ENCODE measurements at places on chromosomes 3 and 15.
A peak's percentile ranks its signal among the peaks of the same experiment; 100 is the strongest.

GRCh38 chr15:71167445-71168165 is 52.3 kb downstream of the THSD4 start:
- no peak for DNase-seq

GRCh38 chr3:93961489-93961888 is 12.2 kb downstream of the PROS1 start:
- DNase-seq, result no peak

GRCh38 chr3:185402561-185402960 is 39.6 kb downstream of the MAP3K13 start:
- DNase-seq, result no peak

DNA sequence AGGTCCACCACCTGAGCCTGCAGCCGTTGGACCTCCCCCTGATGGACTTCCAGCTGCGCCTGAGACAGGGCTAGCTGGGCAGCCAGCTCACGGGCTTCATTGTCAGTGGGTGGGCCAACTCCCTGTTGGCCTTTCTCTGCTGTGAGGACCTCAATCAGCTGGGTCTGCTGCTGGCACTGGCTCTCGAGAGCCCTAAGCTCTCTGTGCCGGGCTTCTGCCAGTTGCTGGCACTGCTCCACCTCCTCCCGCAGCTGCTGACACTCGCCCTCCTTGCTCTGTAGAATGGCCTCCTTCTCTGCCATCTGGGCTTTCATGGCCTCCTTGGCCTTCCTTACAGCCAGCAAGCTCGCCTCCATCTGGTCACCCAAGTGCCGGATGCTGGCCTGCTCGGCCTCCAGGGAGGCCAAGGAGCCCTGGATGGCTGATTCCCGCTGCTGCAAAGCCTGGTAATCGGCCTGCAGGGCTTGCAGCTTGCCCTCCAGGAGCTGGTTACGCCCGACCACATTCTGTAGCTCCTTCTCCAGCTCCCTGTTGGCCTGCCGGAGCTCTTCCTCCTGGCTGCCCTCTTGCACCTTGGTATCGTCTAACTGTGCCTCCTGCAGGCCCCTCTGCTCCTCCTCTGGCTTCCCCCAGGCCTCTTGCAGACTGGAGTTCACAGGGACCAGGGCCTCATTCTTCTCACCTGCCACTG is 23.8 kb downstream of the CXCR6 start:
- no peak for DNase-seq

DNA sequence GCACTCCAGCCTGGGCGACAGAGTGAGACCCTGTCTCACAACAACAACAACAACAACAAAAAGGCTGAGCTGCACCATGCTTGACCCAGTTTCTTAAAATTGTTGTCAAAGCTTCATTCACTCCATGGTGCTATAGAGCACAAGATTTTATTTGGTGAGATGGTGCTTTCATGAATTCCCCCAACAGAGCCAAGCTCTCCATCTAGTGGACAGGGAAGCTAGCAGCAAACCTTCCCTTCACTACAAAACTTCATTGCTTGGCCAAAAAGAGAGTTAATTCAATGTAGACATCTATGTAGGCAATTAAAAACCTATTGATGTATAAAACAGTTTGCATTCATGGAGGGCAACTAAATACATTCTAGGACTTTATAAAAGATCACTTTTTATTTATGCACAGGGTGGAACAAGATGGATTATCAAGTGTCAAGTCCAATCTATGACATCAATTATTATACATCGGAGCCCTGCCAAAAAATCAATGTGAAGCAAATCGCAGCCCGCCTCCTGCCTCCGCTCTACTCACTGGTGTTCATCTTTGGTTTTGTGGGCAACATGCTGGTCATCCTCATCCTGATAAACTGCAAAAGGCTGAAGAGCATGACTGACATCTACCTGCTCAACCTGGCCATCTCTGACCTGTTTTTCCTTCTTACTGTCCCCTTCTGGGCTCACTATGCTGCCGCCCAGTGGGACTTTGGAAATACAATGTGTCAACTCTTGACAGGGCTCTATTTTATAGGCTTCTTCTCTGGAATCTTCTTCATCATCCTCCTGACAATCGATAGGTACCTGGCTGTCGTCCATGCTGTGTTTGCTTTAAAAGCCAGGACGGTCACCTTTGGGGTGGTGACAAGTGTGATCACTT is 2.0 kb downstream of the CCR5 start:
- DNase-seq, result peak; percentile 23

- DNase-seq, result peak; percentile 15
These were observed 339.7 kb downstream of the IL5RA start for GRCh38 chr3:2770451-2770850.

- no peak for DNase-seq
These were observed 202.3 kb upstream of the LPP start for GRCh38 chr3:187951452-187952190.

DNA sequence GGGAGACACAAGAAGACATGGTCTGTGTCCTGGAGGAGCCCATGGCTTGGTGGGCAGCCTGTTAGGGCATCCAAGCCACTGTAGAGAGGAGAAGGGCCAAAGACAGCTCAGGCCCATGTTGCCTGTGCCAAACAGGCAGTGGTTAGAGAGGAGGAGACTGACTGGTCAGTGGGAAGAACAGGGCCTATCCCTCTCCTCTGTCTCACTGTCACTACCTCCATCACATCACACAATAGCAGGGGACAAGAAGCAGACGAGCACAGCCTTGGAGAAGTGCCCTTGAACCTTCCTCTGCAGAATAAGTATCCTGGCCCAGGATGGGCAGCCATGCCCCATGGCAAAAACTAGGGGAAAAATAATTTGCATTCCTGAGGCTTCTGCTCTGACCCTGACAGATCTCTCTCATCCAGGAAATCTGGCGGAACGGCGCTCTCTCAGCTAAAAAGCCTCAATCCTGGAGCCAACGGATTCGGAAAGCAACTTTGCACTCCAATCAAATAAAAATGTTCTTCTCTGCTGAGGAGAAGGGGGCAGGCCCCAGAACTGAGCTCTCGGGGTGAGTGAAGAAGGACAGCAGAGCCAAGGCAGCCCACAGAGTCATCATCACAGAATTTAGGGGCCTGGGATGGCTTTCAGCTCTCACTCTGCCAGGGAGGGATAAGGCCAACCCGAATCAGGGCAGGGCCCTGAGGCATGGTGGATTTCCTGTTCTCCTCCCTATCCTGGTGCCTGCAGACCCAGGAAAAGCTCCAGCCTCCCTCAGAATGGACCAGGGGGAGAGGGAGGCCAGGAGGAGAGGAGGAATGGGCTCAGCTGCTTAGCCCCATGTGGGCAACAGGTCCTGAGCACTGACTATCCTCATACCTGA is 1.6 kb downstream of the SHF start:
- peak; percentile 75 for DNase-seq

DNA sequence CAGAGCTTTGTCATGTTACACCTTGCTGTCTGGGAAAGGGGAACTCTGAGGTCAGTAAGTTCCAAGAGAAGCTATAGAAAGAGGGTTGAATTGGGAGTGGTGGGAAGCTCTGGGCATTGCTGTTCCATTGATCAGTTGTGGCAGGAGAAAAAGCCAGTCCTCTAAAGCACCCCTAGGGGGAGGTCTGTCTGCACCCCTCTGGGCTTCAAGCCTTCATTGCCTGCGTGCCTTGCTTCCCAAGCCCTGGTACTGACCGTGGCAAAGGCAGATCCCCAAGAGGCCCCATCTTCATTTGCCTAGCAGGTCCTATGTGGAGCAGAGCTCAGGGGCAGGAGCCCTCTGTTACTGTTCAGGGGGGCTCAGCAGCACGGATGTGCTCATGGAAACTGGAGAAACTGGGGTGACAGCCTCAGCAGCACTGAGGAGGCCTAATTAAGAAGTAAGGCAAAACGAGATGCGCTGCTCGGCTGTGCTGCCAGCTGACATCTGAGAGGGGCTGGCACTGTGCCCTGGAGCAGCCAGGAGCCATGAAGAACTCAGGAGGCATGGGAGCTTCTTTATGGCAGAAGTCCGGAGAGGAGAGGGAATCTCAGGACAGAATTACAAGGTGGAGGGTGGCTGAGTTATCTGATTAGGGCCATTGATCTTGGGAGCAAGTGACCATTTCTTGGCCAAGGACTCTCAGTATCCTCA is 270.9 kb downstream of the RPLP1 start:
- DNase-seq, result no peak

DNA sequence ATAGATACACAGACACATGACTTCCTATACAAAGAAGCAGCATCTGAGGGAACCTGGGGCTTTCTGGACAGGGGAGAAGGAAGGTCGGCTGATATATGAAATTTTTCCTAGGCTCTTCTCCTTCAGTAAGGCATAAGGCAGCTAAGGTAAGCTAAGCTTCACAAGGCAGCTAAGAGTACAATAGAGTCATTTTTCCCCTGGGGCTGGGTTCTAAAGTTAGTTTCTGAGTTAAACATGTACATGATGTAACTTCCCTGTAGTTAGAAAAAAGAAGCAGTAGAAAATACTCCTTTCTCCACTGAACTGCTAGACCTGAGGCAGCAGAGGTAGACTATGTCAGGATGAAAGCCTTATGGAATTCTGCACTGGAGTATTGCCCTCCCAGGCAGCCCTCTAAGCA is 109.6 kb downstream of the PLD1 start:
- no peak for DNase-seq

- no peak for DNase-seq
These were observed 231.5 kb downstream of the SV2B start for GRCh38 chr15:91331581-91331980.

DNA sequence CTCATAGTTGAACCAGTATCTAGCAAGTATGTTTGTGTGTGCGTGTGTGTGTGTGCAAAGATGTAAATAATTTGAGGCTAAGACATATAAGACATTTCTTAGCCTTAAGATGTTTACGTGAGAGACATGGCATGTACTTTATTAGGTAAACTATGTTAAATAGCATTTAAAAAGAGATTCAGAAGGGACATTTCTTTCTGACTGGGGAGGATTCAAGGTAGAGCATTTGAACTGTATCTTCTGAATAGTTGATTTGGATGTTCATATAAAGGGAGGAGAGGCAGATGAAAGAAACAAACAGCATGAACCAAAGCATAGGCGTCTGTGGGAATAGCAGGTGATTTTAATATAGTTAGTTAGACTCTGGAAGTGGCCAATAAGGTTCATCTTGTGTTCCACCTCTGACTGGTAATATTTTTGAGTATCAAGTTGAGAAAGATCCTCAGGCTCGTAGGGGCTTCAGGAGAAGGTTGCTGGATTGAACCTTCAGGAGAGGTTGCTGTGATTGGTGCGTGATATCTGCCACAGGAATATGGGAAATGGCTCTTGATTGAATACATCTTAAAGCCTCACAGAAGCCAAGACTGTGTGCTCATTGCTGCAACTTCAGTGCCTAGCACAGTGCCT is 12.6 kb downstream of the NFKBIZ start:
- DNase-seq, result no peak

- DNase-seq, result no peak
These were observed 473 bp upstream of the COMMD2 start for GRCh38 chr3:149752788-149753136.

GRCh38 chr3:126446301-126446700 is 29.4 kb downstream of the ZXDC start:
- no peak for DNase-seq

DNA sequence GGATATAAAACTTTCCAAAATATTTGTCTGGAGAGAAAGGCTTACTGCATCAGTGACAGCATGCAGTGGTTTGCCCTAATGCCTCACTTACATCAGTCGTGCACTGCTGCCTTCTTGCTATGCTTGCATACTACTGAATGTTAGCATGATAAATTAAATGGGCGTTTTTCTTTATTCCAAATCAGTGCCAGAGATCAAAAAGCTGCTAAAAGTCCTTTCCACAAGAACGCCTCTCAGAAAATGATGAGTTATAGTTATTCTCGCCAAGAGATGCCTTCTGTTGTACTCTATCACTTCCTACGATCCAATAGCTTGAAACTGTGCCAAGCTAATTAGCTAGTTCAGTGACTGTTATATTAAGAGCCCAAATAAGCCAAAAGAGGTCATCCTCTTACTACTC is 345.8 kb upstream of the ROBO2 start:
- no peak for DNase-seq

DNA sequence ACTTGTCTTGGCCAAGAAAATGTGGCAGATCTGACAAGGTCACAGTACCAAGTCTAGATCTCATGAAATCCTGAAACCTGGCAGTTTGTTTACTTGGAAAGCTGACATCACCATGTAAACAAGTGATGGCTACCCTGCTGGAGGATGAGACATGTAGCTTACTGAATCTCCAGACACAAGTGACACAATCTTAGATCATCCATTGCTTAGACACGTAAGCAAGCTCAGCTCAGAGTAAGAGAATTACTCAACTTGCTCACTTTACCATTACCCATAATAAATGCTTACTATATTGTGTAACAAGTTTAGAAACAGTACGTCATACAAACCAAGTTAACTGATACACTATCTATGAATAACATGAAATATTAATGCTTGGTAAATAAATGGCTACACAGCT is 263.8 kb downstream of the TBC1D5 start:
- DNase-seq, result no peak

DNA sequence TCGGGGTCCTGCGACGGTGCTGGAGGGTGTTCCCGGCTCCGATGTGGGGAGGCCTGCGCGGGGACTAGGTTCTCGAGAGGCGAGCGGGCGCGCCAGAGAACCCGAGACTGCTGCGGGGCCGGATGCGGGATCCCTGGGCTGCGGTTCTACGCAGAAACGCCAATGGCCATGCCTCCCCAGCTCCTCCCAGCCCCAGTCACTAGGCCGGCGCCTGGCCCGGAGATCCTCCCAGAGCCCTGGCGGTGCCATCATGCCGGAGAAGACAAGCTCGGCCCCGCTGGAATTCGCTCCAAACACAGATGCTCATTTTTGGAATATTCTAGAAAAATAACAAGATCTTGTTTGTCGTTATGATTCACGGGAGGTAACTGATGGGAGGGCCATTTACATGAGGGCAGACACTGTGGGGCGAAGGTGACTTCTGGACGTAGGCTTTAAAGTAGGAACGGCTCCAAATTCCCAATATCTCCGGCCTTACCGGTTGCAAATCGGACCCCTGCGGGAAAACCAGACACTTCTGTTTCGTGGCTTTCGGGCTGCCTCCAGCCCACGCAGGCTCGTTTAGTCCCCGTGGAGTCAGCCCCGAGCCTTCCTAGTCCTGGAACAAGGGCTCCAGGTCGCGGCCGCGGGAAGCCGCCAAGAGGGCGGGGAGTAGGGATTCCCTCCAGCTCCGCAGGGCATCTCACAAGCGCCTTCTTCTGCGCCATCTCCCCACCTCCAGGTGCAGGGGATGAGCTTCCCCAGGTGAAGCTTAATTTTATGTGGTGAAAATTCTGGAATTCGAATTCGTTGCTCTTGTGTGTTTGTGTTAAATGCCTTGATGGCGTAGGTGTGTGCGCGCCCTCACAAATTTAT is 74.8 kb upstream of the POLG start:
- DNase-seq, result no peak

GRCh38 chr3:151404316-151404715 is 19.8 kb upstream of the P2RY12 start:
- DNase-seq, result no peak

GRCh38 chr3:65901226-65901625 is 137.5 kb downstream of the MAGI1 start:
- peak; percentile 45 for DNase-seq

DNA sequence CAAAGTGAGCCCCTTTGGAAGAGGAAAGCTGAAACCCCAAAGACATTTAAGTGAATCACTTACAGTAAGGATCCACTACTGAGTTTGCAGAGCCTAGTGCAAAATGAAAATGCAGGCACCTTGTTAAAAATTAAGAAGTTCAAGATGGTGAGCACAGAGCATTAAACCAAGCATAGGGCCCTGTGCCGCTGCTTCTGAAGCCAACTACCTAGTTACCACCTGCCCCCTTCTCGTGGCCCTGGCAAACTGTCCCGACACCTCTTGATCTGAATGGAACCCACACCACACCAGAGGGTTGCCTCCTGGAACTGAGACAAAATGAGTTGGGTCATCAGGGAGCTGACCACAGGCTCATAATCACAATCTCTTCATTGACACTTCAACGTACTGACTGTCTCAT is 25.6 kb downstream of the LRRC2 start:
- DNase-seq, result no peak

- no peak for DNase-seq
These were observed 3.1 kb downstream of the RCCD1 start for GRCh38 chr15:90957791-90958190.
